ENCODE measurements at places on chromosomes 3 and 15.

GRCh38 chr15:77804210-77804609 is 171.5 kb upstream of the LINGO1 start:
- no peak for DNase-seq

GRCh38 chr3:58025406-58025805 is 17.2 kb downstream of the FLNB start:
- no peak for DNase-seq

DNA sequence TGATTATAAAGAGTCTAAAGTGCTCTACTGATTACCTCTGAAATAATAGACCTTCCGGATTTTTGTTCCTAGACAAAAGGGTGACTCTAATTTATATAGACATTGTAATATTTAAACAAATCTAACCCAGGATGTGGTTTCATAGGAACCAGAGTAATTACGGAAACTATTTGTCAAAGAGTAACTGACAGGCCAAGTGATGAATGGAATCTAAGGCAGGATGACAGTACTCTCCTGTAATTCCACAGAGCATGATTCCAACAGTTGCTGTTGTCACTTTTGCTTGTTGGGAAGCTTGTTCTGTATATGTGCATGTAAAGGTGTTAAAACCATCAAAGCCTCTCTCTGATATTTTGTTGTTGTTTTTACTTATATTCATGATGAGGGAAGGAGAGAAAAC is 1141.0 kb downstream of the IGSF11 start:
- no peak for DNase-seq

DNA sequence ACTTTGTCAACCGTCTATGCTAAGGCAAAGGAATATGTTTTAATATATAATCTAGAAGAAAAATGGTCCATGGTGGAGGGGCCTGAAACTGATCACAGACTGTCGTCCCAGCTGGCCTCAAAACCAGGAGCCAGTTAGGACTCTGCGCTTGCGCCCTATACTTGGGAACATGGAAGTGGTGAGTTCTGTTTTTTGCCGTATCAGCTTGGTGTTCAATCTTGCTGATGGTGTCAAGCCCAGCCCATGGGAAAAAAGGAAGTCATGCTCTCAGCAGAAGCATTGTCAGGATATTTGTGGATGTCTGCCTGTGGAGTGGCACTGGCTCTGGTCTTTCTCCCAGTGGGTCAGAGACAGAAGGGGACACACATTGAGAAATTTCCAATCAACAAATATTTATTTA is 342.0 kb upstream of the CTDSPL start:
- no peak for DNase-seq

DNA sequence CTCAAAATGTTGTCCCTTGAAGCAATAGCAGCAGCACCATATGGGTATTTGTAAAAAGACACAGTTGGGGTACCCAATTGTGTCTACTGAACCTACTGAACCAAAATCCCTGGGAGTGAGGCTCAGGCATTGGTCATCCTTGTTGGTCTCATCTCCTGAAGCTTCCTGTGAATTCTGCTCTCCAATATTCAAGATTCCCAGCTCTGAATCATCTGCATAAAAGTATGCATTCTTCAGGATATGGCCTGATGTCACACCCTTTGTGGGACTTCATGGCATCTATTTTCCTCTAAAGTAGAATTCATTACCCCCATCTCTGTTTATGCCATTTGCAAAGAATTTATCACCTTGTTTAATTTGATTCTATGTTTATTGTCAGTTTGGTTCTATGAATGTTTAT is 13.3 kb upstream of the PTX3 start:
- DNase-seq = no peak

DNA sequence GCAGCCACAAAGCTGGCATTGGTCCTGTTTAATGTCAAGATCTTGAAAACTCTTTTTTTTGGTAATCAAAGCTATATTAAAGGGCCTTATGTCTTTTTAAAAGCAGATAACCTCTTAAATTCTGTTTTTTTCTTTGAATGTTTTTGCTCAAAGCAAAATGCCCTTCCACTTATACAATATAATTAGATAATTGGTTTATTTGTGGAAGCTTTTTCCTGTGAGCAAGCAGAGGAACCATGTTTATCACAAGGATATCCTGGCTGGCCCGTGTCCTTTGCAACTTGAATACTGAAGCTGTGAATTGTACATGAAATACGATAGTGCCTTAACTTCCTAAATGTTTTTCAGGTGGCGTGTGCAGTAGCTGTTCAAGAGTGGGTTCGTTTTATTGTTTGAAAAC is 2.6 kb downstream of the ST3GAL6 start:
- DNase-seq = no peak

DNA sequence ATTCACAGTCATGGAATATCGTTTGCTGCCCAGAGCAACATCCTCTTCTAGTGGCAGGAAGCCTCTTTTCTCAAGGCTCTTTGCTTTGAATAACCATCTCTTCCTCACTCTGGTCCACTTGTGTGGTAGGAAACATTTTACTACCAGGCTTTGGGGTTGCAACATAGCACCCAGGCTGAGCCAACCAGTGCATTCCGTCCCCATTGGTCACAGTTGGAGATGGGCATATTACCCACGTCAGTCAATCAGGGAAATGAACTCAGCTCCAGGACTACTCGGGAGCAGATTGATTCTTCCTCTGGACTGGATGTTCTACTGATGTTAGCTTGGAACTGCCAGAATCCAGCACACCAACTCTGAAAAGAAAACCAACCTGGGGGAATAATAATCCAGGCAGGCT is 4.2 kb upstream of the PEX5L start:
- no peak for DNase-seq

DNA sequence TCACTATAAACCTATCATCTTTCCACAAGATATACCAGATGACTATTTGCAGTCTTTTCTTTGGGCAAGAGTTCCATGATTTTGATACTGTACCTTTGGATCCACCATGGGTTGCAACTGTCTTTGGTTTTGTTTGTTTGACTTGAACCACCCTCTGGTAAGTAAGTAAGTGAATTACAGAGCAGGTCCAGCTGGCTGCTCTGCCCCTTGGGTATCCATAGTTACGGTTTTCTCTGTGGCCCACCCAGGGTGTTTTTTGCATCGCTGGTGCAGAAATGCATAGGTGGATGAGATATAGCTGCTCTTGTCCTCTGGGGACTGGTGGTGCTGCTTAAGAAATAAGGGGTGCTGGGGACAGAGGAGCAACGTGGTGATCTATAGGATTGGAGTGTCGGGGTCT is 33.8 kb downstream of the CHDH start:
- DNase-seq = no peak

DNA sequence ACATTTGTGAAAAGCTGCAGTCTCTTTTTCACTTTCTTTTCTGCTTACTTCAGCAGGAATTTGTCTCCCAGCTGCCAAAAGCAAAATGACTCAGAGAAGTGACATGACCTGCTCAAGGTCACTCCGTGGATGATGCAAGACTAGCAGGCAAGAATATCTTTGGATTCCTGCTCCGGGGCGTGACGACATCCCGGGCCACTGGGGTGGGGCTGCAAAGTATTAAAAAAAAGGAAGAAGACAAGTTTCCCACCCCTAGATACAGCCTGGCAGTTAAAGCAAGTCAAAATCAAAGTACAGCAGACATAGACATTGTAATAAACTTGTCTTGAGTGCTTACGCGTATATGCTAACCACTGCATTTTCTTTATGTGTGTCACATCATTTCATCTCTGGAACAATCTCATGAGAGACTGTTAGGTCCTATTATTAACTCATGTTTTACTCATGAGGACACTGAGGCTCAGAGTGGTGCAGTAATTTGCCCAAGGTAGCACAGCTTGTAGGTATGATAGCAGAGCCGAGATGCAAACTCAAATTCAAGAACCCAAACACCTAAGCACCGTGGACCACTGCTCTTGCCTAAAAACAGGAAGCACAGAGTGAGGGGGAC is 485.2 kb upstream of the PROK2 start:
- DNase-seq = peak; percentile 92

- DNase-seq = no peak
These were observed 72.4 kb downstream of the BFSP2 start for GRCh38 chr3:133472242-133472641.

- DNase-seq = no peak
These were observed 41.9 kb upstream of the XRN1 start for GRCh38 chr3:142489572-142490323.

- DNase-seq = no peak
These were observed 135.0 kb upstream of the ONECUT1 start for GRCh38 chr15:52925130-52925529.

- no peak for DNase-seq
These were observed 11.1 kb downstream of the SLC6A6 start for GRCh38 chr3:14413381-14414071.

- no peak for DNase-seq
These were observed 43.4 kb downstream of the HCN4 start for GRCh38 chr15:73325191-73325861.

- DNase-seq = no peak
These were observed 23.1 kb downstream of the TNK2 start for GRCh38 chr3:195885036-195885891.

GRCh38 chr15:71251584-71252043 is 136.3 kb downstream of the THSD4 start:
- no peak for DNase-seq

- no peak for DNase-seq
These were observed 220.3 kb downstream of the PDZRN3 start for GRCh38 chr3:73404435-73404834.

GRCh38 chr3:15327941-15328340 is 4.4 kb downstream of the SH3BP5 start:
- DNase-seq = no peak

- DNase-seq = no peak
These were observed 13.2 kb downstream of the PRR23E start for GRCh38 chr3:127206154-127206553.

GRCh38 chr15:81311752-81312464 is 12.0 kb downstream of the STARD5 start:
- no peak for DNase-seq

DNA sequence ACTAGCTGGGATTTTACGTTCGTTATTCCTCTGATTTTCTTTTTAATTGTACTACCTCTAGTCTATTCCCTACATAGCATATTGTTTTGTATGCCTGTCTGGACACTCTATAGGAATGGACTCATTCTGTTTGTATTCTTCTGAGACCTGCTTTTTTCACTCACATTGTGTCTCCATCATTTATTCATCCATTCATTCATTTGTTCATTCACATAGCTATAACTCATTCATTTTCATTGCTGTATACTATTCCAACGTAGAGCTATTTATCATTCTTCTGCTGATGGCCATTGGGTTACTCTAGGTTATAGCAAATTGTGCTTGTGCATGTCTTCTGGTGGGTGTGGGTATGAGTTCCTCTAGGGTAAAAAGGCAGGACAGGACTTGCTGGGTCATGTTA is 74.0 kb upstream of the SLC6A6 start:
- DNase-seq = no peak

- DNase-seq = no peak
These were observed 47.5 kb upstream of the RPS17 start for GRCh38 chr15:82587805-82588204.

DNA sequence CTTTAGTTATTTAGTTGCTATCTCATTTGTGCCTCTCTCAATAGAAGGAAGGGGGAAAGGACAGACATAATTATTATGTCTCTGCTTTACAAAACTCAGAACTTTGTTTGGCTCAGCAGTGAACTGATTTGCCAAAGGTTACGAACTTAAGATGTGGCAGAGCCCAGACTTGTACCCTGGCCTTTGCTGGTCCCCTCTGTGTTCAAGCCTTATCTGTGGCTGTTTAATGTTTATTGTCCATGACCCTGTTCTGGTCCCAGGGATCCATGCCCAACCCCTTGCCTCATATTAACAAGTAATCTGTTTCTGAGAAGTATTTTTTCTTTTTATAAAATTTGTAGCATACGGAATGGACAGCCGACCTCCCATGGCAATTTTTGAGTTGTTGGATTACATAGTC is 10.7 kb downstream of the SNAPC5 start:
- DNase-seq = no peak

DNA sequence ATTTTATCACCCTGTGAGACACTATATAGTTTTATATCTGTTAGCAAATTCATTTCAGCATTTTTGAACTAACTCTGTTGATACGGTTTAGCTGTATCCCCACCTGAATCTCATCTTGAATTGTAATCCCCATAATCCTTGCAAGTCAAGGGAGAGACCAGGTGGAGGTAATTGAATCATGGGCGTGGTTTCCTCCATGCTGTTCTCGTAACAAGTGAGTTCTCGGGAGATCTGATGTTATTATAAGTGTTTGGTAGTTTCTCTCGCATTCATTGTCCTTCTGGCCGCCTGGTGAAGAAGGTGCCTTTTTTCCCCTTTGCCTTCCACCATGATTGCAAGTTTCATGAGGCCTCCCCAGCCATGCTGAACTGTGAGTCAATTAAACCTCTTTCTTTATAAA is 53.2 kb upstream of the TMC3 start:
- no peak for DNase-seq

- no peak for DNase-seq
These were observed 22.3 kb upstream of the SACM1L start for GRCh38 chr3:45666757-45667431.

All from fibroblast of skin of left biceps (primary cell).